ENCODE measurements at places on chromosomes 4 and X.

GRCh38 chr4:82360298-82361177 lies 13.3 kb downstream of the HNRNPD start:
- no peak for DNase-seq

DNA sequence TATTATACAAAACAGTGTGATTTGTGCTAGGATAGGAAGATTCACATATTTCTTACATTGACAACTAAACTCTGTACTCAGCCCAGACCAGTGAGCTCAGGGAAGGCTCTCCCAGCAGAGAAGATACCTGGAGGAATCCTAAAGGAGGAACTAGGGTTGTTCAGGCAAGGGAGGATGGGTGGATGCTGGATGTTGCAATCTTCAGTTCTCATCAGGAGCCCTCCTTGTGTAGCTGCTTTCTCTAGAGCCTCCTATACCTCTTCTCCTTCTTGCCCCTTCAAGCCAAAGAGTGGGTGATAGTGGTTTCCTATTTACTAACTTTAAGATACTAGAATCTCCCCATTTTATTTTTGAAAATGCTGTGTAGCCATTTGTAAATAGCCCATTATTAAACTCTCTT lies 117.3 kb downstream of the NKX6-1 start:
- DNase-seq, result no peak

DNA sequence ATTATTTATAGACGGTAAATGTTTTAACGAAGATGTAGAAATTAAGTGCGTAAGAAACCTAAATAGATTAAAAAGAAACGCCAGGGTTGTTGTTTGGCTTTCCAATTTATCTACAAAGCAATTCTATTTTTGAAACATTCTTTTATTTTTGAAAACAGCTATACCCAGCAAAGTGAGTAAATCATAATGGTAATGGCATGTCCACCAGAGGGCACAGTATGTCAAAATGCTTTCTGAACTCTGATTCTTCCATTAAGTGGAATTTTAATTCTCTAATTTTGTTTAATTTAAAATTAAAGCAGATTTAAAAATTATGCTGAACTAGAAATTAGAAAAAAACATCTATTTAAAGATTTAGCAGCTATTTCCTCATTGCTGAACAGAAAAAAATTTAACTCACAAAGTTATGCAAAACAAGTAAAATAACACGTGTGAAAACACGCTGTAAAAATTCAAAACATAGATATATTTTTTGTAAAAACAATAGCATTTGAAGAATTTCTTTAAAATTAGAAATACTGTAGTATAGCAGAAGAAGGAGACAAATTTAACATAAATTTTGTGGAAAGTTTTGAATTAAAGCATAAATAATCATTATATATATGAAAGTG lies 26.5 kb downstream of the RASSF6 start:
- no peak for DNase-seq

- no peak for DNase-seq
These were observed 14.1 kb downstream of the RPS6KA3 start for GRCh38 chrX:20252381-20253231.

DNA sequence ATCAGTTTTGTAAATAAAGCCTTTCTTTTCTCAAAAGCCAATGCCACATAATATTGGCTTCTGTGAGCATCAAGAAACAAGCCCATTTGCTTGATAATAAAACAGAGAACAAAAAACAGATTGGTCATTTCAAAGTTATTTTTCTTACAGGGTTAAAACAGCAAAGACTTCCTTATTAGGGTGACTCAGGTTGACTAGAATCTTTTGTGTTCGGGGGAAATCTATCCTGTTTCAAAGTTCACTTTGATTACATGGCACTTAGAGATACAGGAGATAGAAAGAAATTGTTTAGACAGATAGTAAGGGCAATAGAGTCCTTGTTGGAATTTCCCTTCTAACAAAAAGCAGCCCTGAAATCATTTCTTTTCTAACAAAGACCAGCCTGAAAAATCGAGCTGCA lies 170.0 kb upstream of the GLRA2 start:
- DNase-seq, result no peak

- no peak for DNase-seq
These were observed 13.8 kb downstream of the CENPC start for GRCh38 chr4:67531379-67531962.

DNA sequence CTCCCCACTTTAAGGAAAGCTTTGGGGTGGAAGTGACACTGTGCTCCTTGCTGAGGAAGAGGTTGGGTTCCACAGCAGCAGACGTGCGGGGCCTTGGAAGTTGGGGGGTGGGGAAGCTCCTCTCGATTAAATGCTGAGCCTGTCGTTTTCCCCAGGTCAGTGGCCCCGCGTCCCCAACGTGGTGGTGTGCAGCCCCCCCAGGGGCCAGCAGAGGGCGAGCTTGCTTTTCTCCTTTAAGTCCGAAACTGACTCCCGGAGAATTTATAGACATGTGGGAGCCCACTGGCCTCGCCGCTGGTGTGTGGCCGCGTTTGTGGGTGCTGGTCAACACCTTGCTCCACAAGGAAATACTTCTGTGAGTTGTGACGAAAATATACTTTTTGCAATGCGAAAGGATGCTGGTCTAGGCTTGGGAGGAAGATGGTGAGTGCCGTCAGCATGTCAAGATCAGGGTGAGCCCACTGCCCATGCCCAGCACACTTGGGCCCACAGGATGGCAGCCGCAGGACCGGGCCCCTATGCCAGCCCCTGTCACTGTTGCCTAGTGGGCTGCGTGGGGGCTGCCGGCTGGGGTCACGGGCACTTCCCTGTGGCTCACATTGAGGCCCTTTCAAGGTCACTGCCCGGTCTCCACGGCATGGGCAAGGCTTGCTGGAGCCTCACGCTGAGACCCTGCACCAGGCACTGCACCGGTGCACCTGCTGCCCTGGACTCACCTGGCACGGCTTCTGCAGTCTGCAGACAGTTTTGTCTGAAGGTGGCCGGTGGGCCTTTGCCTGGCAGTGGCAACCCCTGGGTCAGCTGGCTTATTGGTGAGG lies 9.4 kb downstream of the UVSSA start:
- peak; percentile 32 for DNase-seq

DNA sequence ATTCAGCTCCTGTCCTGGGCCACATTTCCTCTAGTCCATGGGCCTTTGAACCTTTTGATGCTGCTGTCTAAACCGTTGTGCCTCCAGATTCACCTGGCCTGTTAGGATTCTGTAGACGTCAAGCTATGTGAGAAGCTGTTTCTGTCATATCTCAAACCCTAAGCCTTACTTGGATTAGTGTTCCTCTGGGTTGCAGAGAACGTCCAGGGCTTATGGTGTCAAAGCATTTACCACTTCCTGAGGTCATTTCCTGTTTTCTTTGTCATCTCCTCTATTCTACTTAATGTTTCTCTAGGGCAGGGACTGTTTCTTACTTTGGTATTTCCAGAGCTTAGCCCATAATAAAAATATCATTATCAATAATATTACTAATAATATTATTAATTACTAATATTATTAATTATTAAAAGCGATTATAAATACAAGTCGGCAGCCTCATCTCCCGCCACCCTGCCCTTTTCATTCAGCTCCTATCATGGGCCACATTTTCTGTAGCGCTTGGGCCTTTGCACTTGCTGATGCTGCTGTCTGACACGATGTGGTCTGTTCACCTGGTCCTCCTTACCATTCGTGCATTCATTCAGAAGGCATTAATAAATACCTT lies 19.1 kb downstream of the PRIMPOL start:
- no peak for DNase-seq

DNA sequence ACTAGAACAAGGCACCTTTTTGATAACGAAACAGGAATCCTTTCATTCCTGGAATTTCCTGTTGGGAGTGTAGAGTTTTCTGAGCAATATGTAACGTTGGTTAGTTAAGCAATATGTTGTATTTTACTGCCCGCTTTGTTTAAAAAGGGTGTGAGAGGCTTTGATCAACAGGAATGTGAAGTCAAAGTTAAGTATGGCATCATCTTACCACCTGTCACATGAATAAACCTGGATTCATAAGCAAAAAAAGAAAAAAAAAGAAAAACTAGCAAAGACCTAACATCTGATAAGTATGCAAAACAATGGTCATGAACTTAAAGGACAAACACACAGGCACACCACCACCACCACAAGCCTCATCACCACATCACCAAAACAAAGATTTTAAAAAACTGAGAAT lies 7.1 kb upstream of the CXCL5 start:
- no peak for DNase-seq

GRCh38 chr4:118760493-118760892 lies 75.3 kb downstream of the METTL14 start:
- DNase-seq, result no peak

DNA sequence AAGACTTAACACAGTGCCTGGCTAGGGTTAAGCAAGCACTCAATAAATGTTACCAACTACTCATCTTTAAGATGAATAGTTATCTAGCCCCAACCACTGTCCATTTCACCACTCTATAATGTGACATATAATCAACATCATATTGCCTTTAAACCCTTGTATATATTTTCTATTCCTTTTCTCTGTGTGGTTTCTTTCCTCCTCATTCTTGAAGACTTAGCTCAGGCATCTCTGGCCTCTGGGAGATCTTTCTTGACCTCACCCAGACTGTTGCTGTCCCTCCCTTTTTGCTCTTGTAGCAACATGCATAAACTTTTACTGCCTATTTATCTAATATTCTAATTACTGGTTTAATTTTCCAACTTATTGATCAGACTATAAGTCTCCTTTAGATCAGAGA lies 249.9 kb upstream of the MAB21L2 start:
- DNase-seq, result no peak

DNA sequence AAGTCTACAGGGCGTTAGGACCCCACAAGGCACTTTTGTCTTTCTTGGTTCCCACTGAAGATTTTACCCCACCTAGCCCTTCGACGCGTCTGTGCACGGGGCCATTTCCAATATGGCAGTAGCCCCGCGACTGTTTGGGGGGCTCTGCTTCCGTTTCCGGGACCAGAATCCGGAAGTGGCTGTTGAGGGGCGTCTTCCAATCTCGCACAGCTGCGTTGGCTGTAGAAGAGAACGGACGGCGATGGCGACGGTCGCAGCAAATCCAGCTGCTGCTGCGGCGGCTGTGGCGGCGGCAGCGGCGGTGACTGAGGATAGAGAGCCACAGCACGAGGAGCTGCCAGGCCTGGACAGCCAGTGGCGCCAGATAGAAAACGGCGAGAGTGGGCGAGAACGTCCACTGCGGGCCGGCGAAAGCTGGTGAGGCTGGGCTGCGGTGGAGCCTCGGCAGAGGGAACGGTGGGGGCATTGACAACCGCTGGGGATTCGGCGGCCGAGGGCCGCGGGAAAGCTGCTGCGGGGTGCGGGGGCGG lies at the start of gene USP11:
TSS of gene USP11 (plus strand) at position 207 of the 530 bp plus-strand sequence. CDS start at position 242, 35 bp downstream.
- DNase-seq, result peak; percentile 38

DNA sequence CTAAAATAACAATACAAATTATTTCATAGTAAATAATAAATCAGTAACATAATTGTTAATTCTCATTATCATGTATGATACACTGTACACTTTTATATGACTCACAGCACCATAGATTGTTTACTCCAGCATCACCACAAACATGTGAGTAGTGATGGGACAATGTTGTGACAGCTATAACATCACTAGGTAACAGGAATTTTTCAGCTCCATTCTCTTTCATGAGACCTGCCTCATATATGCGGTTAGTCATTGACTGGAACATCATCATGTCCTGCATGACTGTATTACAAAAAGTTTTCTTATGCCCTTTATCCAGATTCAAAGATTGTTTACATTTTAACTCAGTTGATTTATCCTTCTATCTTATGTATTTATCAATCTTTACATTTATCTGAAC lies 1530.0 kb downstream of the PCDH18 start:
- DNase-seq, result no peak

GRCh38 chrX:45743081-45743533 lies 542.4 kb upstream of the DIPK2B start:
- no peak for DNase-seq

- no peak for DNase-seq
These were observed 554.8 kb upstream of the HTR2C start for GRCh38 chrX:114028907-114029662.

DNA sequence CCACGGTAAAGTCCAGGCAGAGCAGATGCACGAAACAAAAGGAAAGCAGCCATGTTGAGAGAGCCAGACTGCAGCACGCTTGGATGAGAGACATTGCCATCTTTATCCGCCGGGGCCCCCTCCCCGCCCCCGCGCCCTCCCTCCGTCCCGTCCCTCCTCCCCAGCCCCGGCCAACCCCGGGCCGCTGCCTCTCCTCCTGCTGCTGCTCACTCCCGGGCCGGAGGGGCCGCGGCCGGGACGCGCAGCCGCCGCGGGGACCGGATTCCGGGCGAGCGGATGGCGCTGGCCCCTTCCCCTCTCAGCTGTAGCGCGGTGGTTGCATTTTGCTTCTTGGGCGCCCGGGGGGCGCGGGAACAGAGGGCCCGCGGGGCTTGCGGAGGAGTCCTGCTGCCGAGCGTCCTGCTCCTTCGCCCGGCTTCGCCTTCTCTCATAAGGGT lies 542 bp downstream of the RNF150 start:
- no peak for DNase-seq

GRCh38 chr4:4730249-4730648 lies 129.2 kb upstream of the MSX1 start:
- DNase-seq, result no peak

GRCh38 chrX:71198066-71198465 lies 25.0 kb upstream of the GJB1 start:
- no peak for DNase-seq

- no peak for DNase-seq
These were observed at the start of gene GABRE for GRCh38 chrX:151974336-151975227. GABRE (minus strand) TSS chrX:151974676; CDS start chrX:151974625, 51 bp downstream.

DNA sequence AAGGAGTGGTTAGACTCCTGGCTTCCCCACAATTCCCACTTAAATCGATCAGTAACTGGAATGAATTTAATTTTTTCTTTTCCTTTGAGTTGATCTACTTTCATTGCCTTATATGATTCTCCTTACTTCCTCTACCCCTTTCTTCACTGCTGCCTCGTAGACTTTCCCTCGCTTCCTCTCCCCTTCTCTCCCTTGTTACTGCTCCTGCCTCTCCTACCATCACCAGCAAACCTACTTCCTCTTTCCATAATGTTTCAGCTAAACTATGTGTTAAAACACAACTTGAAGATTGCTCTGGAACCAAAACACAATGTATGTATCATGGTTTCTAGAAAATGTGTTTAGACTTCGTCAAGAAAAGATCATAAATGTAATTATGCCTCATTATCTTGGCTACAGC lies 132.0 kb upstream of the TET2 start:
- no peak for DNase-seq

DNA sequence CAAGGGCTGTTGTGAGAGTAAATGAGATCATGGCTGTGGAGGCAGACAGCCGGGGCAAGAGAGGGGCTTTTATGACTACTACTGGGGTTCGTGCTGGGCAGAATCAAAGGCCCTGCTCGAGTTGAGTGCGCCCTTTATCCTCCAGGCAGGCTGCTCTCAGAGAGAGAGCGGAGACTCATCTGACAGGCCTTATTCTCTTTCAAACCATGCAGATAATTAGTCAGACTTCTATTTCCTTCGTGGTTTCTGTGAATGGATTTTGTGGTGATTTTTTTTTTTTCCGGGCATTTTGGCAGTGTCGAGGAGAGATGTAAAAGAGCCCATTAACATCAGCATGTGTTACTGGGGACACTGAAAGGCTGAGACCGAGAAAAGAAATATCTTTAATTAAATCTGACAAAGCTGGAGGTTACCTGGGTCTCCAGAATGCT lies 73.6 kb downstream of the MED28 start:
- no peak for DNase-seq

Measured in activated CD8-positive, alpha-beta memory T cell treated with anti-CD3 and anti-CD28 coated beads for 1 hour (primary cell).